Activated CD8-positive, alpha-beta memory T cell treated with anti-CD3 and anti-CD28 coated beads, Interleukin-2, amount 10 ng/mL, durations not matched to agents 7 days and 5 days (primary cell): ENCODE measurements at places on chromosomes 2 and 18. TPM values are rescaled to one million over a fixed set of nuclear protein-coding genes. Genes with fewer than 3 reads are reported as not detected.

The ITGA6 gene
- total RNA-seq: 5.5 TPM

The WDPCP gene
- 7.3 TPM for total RNA-seq

The MTA3 gene
- total RNA-seq: 22.8 TPM

The STK36 gene
- total RNA-seq: 22.4 TPM

The AMER3 gene
- total RNA-seq: not detected

The SERPINB4 gene
- total RNA-seq: not detected

The OTOS gene
- not detected for total RNA-seq

The KLHL29 gene
- total RNA-seq: 0.09 TPM

The TXNDC2 gene
- total RNA-seq: not detected

The SERPINB5 gene
- total RNA-seq: not detected

The PAX8 gene
- total RNA-seq: 2.1 TPM

The HJURP gene
- 111 TPM for total RNA-seq

The ASPRV1 gene
- 1.3 TPM for total RNA-seq

The OR6B2 gene
- not detected for total RNA-seq

The CPLX4 gene
- not detected for total RNA-seq

DNA sequence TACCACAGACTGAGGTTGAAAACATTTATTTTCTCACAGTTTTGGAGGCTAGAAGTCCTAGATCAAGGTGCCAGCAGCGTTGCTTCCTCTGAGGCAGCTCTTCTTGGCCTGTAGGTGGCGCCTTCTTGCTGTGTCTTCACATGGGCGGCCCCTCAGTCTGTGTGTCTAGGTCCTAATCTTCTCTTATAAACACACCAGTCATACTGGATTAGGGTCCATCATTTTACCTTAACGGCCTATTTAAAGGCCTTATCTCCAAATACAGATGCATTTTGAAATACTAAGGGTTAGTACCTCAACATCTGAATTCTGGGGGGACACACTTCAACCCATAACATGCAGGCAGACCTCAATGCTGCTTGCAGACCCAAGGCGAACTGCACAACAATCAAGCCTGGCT lies 4.4 kb upstream of the RMC1 start:
- H3K27me3 ChIP-seq: no peaks in the 10 kb centered on the region
- no peaks in the 10 kb centered on the region for H3K36me3 ChIP-seq
- no peak overlapping the region for H3K4me3 ChIP-seq
- DNase-seq: peak; percentile 85
- H3K4me1 ChIP-seq: peaks cover 18% of the 10 kb centered on the region

- DNase-seq: no peak
- H3K36me3 ChIP-seq: no peaks in the 10 kb centered on the region
- H3K27ac ChIP-seq: no peak overlapping the region
- H3K27me3 ChIP-seq: no peaks in the 10 kb centered on the region
- H3K4me3 ChIP-seq: no peak overlapping the region
Measured at GRCh38 chr2:21256006-21256405, 132.2 kb downstream of the TDRD15 start.

DNA sequence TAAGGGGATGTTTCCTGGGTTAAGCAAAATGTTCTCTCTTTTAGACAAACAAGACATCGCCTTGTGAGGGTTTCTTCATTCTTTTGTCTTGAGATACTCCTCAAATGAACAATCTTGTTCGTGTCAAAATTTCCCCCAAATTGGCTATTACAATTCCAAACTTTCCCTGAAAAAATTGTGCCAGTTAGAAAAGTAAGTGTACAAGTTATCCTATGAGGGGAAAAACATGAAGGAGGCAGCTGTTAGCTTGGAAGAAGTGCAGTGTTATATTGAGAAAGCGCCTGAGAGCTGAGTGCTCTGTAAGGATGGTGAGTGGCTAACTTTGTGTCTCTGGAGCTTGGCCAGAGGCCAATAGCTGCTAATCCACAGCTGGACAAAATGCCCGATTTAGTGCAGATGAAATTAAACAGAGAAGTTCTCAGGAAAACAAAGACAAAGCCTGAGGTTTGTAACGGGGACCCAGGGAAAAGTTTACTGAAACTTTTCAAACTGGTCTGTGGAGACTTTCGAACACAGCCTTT lies 14.1 kb upstream of the PLEKHH2 start:
- H3K4me1 ChIP-seq: no peaks in the 10 kb centered on the region
- no peak overlapping the region for H3K4me3 ChIP-seq
- no peak for DNase-seq
- H3K27me3 ChIP-seq: peaks cover 28% of the 10 kb centered on the region
- no peak overlapping the region for H3K27ac ChIP-seq

DNA sequence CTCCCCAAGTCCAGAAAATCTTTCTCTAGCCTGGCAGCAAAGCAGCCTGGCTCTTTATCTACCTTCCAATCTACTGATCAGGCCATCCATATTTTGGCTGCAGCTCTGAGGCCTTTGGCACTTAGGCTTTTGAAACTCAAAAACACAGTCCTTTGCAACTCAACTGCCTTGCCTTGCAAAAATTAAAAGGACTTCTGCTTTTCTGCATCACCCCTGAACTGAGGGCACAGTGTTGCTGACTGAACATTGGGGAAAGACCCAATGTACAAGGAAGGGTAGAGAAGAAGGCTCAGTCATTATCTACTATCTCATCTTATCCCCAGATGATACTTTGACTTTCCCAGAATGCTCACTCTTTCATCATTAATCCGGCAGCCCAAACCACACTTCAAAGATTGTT lies 625.5 kb downstream of the ARHGAP15 start:
- H3K4me3 ChIP-seq: no peak overlapping the region
- no peak overlapping the region for H3K27ac ChIP-seq
- no peaks in the 10 kb centered on the region for H3K4me1 ChIP-seq
- no peaks in the 10 kb centered on the region for H3K27me3 ChIP-seq
- no peak for DNase-seq

GRCh38 chr2:6812857-6813530 lies 52.7 kb downstream of the CMPK2 start:
- no peak overlapping the region for H3K27ac ChIP-seq
- peaks cover 35% of the 10 kb centered on the region for H3K27me3 ChIP-seq
- no peaks in the 10 kb centered on the region for H3K4me1 ChIP-seq
- H3K36me3 ChIP-seq: peaks cover 2% of the 10 kb centered on the region

- no peaks in the 10 kb centered on the region for H3K4me1 ChIP-seq
- H3K4me3 ChIP-seq: no peak overlapping the region
- no peaks in the 10 kb centered on the region for H3K27me3 ChIP-seq
- no peak for DNase-seq
Measured at GRCh38 chr2:77604953-77605929, 83.1 kb upstream of the LRRTM4 start.

GRCh38 chr2:204984518-204984917 lies 439.2 kb downstream of the PARD3B start:
- H3K27ac ChIP-seq: no peak overlapping the region
- H3K36me3 ChIP-seq: no peaks in the 10 kb centered on the region
- peaks cover 2% of the 10 kb centered on the region for H3K4me1 ChIP-seq
- no peak overlapping the region for H3K4me3 ChIP-seq
- no peaks in the 10 kb centered on the region for H3K27me3 ChIP-seq

- peak overlapping the region; percentile 24 for H3K27ac ChIP-seq
- DNase-seq: no peak
- H3K4me3 ChIP-seq: no peak overlapping the region
- peaks cover 19% of the 10 kb centered on the region for H3K27me3 ChIP-seq
- peaks cover 17% of the 10 kb centered on the region for H3K4me1 ChIP-seq
Measured at GRCh38 chr18:8526332-8526731, 82.9 kb upstream of the RAB12 start.

- H3K27ac ChIP-seq: no peak overlapping the region
- H3K4me1 ChIP-seq: peaks cover 23% of the 10 kb centered on the region
- no peaks in the 10 kb centered on the region for H3K36me3 ChIP-seq
- no peak overlapping the region for H3K4me3 ChIP-seq
Measured at GRCh38 chr2:38540580-38541286, 62.0 kb downstream of the HNRNPLL start.

DNA sequence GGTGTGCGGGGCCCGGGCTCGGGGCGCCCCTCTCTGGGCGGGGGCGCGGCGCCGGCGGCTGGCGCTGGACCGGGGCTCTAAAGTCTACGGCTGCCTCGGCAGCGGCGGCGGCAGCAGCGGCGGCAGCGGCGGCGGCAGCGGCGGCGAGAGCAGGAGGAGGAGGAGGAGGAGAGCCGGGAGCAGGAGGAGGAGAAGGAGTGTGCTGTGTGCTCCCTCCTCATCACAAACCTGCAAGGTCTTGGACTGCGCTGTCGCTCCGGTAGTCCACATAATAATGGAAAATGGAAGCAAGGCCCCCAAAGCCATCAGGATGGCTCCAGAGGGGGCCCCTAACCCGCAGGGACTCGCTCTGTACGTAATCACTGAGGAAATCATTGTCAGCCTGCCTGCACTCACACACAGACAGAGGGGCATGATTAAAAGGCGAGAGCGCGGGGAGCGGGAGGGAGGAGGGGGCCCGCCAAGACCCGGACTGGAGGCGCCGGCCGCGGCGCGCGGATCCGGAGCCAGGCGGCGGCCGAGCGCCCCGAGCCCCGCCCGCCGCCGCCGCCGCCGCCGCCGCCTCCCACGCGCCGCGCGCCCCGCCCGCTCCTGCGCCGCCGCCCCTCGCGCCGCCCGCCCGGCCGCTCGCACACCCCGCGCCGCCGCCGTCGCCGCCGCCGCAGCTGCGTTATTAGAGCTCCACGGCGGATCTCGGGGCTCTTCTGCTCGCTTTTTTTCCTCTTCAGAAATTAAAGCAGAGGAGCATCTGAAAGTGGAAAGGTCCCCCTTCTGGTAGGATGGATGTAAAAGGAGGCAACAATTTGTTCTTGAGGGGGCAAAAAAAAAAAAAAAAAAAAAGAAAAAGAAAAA lies at the start of gene ZNF521:
Gene ZNF521 (minus strand): TSS at position 390 of the 852 bp plus-strand sequence. CDS start 1,220 bp downstream, outside the sequence.
- H3K27ac ChIP-seq: no peak within 1 kb of the TSS
- peaks cover 68% of the 10 kb centered on the region for H3K27me3 ChIP-seq
- H3K4me3 ChIP-seq: peak within 1 kb of the TSS; percentile 55
- DNase-seq: peak; percentile 44
- peaks cover 4% of the 10 kb centered on the region for H3K36me3 ChIP-seq
- peaks cover 14% of the 10 kb centered on the region for H3K4me1 ChIP-seq

GRCh38 chr2:72539071-72539552 lies 286.7 kb downstream of the EXOC6B start:
- DNase-seq: no peak
- H3K27ac ChIP-seq: no peak overlapping the region
- H3K27me3 ChIP-seq: no peaks in the 10 kb centered on the region
- H3K4me3 ChIP-seq: no peak overlapping the region
- H3K36me3 ChIP-seq: peaks cover 2% of the 10 kb centered on the region
- no peaks in the 10 kb centered on the region for H3K4me1 ChIP-seq

DNA sequence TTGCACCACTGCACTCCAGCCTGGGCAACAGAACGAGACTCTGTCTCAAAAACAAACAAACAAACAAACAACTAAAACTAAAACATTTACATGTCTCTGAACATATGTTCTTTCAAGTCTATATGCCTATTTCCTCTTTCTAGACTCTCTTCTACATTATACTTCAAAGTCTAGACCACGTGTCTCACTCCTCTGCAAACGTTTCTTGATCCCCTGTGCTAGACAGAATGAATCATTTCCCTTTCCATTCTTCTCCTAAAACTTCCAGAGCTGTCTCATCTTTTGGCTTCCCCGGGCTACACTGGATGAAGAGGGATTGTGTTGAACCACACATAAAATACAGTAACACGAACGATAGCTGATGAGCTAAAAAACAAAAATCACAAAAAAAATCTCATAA lies 67.1 kb downstream of the BAZ2B start:
- H3K27me3 ChIP-seq: no peaks in the 10 kb centered on the region
- DNase-seq: no peak
- H3K4me3 ChIP-seq: no peak overlapping the region

GRCh38 chr2:24169023-24169422 lies 5.8 kb upstream of the FAM228A start:
- no peak for DNase-seq
- H3K4me1 ChIP-seq: peaks cover 1% of the 10 kb centered on the region
- H3K27me3 ChIP-seq: peaks cover 8% of the 10 kb centered on the region

- peak overlapping the region; percentile 6 for H3K27ac ChIP-seq
- peaks cover 13% of the 10 kb centered on the region for H3K4me1 ChIP-seq
- no peaks in the 10 kb centered on the region for H3K27me3 ChIP-seq
- no peak for DNase-seq
- peaks cover 2% of the 10 kb centered on the region for H3K36me3 ChIP-seq
Measured at GRCh38 chr2:36441816-36442215, 86.2 kb downstream of the CRIM1 start.

GRCh38 chr2:224263571-224264043 lies 138.3 kb downstream of the FAM124B start:
- H3K4me3 ChIP-seq: no peak overlapping the region
- no peaks in the 10 kb centered on the region for H3K4me1 ChIP-seq
- H3K36me3 ChIP-seq: no peaks in the 10 kb centered on the region
- H3K27me3 ChIP-seq: peaks cover 19% of the 10 kb centered on the region

DNA sequence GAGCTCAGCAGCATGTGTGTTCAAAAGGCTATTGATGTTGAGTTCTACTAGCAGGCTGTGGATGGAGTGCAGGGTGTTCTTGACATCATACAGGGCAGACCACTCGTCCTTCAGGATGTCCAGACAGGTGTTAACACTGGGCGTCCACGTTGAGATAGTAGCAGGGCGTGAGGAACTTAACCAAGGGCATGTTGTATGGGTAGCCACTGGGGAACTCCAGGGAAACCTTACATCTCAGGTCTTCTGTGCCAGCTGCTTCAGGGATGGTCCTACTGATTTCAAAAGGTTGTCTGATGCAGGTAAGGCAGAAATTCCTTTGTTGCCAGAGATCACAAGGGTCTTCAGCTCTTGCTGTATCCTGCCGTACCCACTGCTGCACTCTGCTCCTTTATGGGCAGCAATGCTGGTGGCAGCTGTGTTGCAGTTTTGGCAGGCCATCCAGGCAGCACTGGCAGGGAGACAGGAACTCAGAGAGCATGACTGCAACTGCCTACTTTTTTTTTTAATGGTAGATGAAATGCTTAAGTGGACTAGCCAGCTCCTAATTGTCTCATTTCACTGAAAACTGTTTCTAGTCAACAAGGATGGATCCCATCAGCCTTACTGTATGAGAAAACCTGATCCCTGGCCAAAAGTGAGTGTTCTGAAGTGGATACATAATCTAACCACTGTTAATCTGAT lies 32.4 kb upstream of the RBBP8 start:
- no peaks in the 10 kb centered on the region for H3K4me1 ChIP-seq
- peaks cover 2% of the 10 kb centered on the region for H3K36me3 ChIP-seq
- no peak overlapping the region for H3K4me3 ChIP-seq
- H3K27ac ChIP-seq: no peak overlapping the region

- peaks cover 20% of the 10 kb centered on the region for H3K4me1 ChIP-seq
- H3K27me3 ChIP-seq: no peaks in the 10 kb centered on the region
- no peak overlapping the region for H3K4me3 ChIP-seq
- no peak for DNase-seq
Measured at GRCh38 chr2:135790423-135790822, 46.6 kb downstream of the LCT start.

GRCh38 chr2:102487761-102488462 lies 14.9 kb downstream of the SLC9A4 start:
- peaks cover 11% of the 10 kb centered on the region for H3K4me1 ChIP-seq
- H3K36me3 ChIP-seq: no peaks in the 10 kb centered on the region
- H3K27me3 ChIP-seq: peaks cover 15% of the 10 kb centered on the region
